ENCODE measurements at places on chromosomes 6 and 20. TPM values are rescaled to one million over a fixed set of nuclear protein-coding genes. Genes with fewer than 3 reads are reported as not detected.

NELFCD gene
- 139 TPM for polyA plus RNA-seq

MRAP2 gene
- 4.2 TPM for polyA plus RNA-seq

FLRT3 gene
- 120 TPM for polyA plus RNA-seq

SLC17A5 gene
- polyA plus RNA-seq = 18.9 TPM

BTN1A1 gene
- polyA plus RNA-seq = 0.17 TPM

ENPP4 gene
- polyA plus RNA-seq = 16.5 TPM

PRPH2 gene
- 3.0 TPM for polyA plus RNA-seq

ADGB gene
- polyA plus RNA-seq = 0.24 TPM

PRL gene
- 0.15 TPM for polyA plus RNA-seq

CARMIL1 gene
- 87.1 TPM for polyA plus RNA-seq

JARID2 gene
- polyA plus RNA-seq = 29.0 TPM

RUNX2 gene
- polyA plus RNA-seq = 3.8 TPM

CEBPB gene
- polyA plus RNA-seq = 5.5 TPM

All from renal cortex interstitium (tissue), 15 donors.